ENCODE measurements at places on chromosomes 6 and 20. TPM values are rescaled to one million over a fixed set of nuclear protein-coding genes. Genes with fewer than 3 reads are reported as not detected.

Gene KIF13A
- 12.7 TPM for total RNA-seq

GRCh38 chr20:12535770-12536169 is 473.0 kb upstream of the SPTLC3 start:
- no peak for DNase-seq

Gene ENPP1
- total RNA-seq: 32.2 TPM

DNA sequence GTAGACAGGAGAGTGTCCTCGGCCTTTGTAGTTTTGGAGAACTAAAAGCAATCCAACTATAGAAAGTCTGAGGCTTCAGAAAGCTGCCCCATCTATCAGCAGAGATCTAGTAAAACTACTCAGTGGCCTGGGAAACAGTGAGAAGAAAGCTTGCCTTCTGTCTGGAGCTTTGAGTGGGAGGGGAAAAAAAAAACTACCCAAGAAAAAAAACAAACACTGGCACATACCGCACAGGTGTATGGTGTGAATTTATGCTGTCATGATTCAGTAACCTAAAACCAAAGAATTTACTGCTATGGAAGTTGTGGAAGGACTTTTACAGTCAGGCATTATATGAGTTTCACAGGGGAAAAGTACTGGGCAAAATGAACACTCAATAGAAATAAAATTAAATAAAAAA is 280.5 kb downstream of the ADGRB3 start:
- DNase-seq: no peak

DNA sequence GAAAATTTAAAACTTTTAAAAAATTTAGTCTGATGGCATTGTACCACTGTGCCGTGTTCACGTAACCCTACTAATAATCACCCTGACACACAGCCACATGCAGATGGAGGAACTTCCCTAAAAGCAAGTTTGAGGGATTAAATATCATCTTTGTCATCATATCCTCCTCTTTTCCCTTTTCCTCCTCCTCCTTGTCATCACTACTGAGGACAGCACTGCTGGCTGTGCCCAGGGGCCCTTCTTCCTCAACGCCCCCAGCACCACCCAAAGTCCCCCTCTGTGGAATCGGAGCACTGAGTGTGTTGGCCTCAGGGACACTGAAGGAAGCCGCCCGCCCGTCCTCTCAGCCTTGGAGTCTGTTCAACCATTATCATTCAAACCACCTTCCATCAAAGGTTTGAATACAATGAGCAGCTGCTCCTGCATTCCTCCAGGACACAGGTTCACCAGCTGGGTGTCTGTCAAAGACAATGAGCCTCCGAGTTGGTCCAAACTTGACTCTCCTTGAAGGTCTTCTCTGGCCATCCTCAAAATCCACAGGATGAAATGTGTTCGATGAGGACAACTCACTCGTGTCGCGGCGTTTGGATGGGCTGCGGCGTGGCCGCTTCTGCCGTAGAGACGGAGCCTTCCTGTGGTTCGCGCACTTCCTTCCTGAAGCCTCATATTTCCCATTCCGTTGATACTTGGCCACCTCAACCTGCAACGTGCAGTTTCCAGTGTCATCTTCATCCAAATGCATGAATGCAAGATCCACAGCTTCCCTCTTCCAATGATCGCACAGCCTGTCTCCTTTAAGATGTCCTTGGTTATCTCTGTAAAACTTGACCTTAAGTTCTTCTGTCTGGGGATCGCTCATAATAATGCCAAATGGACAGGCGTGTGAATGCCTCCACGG is 23.3 kb downstream of the NQO2 start:
- DNase-seq: no peak

DNA sequence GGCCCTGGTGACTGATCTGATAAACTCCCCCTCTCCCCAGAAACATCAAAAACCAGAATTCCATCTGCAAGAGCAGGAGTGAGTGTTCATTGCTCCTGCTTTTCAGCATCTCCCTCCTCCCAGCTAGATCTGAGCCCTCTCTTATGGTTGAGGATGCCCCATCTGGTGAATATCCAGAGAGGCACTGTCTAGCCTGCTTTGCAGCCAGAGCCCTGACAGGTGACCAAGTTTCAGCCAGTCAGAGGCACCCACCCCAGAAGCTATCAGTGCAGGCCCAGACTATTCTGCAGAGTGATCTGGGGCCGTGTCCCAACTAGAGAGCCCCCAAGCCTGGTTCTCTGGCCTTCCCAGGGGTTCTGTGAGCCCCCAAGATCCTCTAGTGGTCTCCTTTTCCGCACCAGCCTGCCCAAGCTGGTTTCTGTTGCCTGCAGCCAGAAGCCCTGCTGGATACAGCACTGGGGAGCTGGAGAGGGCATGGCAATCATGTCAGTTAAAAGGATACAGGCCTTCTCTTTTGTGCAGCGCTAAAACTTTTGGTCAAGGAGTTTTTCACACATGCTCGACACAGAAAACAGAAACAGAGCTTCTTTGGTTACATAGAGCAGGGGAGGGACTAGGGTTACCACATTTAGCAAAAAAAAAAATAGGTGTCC is 6.6 kb upstream of the BMP7 start:
- DNase-seq: no peak

- no peak for DNase-seq
Measured at GRCh38 chr20:35039846-35040489, 52.6 kb downstream of the TRPC4AP start.

DNA sequence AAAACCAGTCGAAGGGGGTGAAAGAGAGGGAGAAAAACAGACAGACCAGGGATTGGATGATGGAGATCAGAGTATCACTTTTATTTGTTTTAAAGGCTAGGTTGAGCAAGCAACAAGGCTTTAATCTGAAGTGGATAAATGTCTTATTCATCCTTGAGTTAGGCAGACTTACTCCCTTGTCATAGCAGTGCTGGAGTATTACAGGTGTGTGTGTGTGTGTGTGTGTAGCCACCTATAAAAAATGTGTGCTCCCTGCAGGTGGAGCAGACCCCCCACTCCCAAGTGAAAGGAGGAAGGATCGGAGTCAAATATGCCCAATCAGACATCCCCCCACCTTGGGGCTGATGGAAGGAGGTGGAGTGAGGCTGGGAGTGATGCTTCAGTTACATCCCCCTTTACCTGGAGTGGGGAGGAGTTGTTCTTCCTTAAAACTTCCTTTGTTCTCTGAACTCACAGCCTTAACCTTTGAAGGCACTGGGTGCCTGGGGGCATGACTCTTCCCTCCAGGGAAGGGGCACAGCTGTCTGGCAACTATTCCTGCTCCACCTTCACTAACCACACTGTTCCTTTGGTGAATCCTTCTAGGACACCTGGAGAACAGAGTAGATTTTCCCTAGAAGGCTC is 27.3 kb downstream of the PTK7 start:
- no peak for DNase-seq

DNA sequence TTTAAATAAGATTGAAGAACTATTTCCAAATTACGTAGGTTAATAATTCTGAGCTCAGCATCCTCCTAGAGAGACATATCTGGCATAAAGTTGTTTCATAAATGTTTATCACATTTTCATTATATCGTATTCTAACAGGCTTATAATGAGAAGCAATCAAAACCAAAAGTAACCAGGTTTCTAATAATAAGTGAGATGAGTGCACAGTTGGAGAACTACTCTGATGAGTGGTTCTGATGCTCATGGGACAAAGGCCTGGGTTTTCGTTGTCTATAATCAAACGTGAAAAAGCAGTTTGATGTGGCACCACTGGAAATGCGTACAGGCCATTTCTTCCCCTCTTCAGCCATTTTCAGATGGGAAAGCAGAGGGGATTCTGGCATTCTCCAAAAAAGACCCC is 4.7 kb upstream of the SERPINB6 start:
- DNase-seq: no peak

Gene BPI
- 0.10 TPM for total RNA-seq

- DNase-seq: no peak
Measured at GRCh38 chr6:121443971-121444541, 8.6 kb downstream of the GJA1 start.

Gene SIM1
- not detected for total RNA-seq

DNA sequence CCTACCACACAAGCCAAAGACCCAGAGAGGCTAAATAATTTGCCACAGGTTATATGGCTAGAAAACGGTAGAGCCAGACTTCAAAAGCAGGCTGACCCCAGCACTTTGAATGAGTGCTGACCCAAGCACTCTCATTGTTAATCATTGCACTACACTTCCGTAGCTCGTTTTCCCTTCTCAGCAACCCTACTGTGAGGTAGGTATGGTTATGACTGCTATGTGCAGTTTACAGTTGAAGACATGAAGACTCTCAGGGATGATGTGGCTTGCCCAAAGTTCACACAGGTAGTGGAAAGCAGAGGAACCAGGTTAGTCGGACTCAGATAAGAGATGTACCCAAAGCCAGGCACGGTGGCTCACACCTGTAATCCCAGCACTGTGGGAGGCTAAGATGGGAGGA is 33.5 kb upstream of the RIMS4 start:
- no peak for DNase-seq

DNA sequence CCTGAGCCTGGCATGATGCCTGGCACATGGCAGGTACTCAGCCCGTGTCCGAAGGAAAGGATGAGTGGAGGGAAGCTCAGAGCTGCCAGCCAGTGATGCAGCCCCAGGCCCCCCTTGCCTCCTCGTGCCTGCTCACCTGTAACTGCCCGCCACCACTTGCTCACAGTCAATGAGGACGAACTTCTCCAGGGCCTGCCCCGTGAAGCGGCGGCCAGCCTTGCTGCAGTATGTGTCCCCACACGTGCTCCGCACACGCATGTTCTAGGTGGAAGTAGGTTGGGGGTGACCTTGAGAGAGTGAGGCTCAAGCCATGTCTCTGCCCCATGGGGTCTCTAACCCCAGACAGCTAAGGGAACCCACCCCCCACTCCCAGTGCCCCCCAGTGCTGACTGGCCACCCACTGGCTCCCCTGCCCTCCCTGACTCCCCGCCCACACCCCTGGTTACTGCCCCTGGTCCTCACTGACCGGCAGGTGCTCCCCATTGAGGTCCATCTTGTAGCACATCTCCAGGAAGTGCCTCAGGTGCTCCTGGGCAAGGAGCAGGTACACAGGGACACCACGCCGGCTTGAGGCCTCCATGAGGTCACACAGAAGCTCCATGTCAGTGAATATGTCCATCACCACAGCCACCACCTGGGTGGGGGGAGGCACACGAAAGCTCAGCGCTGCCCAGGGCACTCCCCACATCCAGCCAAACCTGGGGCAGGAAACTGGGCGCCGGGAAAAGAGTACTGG is 3.7 kb downstream of the FAM83C start:
- DNase-seq: no peak

GRCh38 chr20:187733-188132 is 1.8 kb downstream of the DEFB128 start:
- no peak for DNase-seq

Gene CST5
- not detected for total RNA-seq

- no peak for DNase-seq
Measured at GRCh38 chr6:21610341-21610740, 16.8 kb downstream of the SOX4 start.

GRCh38 chr6:140854318-140854717 is 1278.4 kb upstream of the GJE1 start:
- DNase-seq: no peak

- no peak for DNase-seq
Measured at GRCh38 chr6:150687508-150687907, 87.8 kb downstream of the PLEKHG1 start.

GRCh38 chr20:7330850-7331249 is 563.4 kb downstream of the BMP2 start:
- DNase-seq: no peak

DNA sequence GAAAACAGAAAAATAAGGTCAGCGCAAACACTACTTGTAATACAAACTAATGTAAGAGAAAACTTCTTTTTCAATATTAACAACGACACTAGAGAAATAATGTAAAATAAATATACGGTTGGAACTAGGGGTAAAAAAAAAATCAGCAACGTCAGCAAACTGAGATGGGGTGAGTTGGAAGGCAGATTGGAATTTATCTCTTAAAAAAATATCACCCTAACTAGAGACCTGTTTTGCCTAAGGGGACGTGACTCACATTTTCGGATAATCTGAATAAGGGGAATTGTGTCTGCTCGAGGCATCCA is 705 bp upstream of the UTRN start:
- no peak for DNase-seq

- no peak for DNase-seq
Measured at GRCh38 chr6:44201200-44201599, 15.5 kb upstream of the MYMX start.

Gene MYBL2
- total RNA-seq: 40.8 TPM

Gene MCCD1
- total RNA-seq: not detected

DNA sequence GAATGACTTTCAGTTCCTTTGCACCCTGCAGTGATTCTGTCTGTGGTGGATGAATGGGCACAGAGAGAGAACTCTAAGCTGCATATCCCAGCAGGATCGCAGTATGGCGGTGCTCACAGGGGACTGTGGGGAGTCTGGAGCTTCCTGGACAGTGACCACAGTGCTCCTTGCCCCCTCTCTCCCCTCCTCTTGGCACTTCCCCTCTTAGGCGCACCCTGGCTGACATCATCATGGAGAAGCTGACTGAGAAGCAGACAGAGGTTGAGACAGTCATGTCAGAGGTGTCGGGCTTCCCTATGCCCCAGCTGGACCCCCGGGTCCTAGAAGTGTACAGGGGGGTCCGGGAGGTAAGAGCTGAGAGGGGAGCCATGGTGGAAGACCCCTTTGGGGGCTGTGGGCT is 8.6 kb downstream of the BYSL start:
- DNase-seq: no peak

DNA sequence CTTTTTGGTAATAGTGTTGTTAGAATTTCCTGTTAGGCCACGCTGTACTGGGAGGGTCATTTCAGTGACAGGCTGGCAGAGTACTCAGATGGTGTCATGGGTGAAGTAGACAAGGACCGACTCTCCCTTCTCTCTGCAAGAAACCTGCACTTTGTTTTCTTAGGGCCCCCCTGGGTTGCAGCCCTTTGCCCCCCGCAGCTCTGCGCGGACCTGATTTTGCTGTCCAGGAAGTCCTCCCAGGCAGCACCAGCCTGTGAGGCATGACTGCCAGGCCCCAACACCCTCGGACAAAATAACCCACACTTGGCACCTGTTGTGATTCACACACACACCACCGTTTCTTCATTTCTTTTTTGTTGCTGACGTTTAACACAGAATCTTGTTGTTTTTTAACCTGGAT is 21.8 kb upstream of the CLDN20 start:
- no peak for DNase-seq

DNA sequence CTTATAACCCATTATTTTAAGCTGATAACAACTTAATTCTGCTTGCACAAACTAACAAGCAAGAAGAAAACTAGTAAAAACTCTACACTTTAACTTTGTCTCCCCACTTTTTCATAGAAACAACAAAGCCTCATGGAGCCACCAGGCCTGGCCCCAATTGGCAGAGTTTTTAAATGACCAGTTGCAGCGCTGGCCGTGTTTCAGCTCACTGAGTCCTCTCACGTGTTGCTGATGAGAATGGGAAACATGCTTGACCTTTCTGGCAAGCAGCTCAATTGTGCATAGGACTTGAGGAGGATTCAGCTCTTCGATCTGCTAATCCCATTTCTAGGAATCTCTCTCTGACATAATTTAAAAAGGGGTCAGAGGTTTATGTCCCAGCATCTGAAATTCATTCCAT is 24.5 kb upstream of the GRM4 start:
- DNase-seq: no peak
